Common myeloid progenitor, CD34-positive (primary cell): ENCODE measurements at places on chromosomes 7 and 10.

- no peaks in the 10 kb centered on the region for H3K36me3 ChIP-seq
- no peaks in the 10 kb centered on the region for H3K4me1 ChIP-seq
- no peak for DNase-seq
- no peak overlapping the region for H3K27ac ChIP-seq
- H3K4me3 ChIP-seq, result no peak overlapping the region
These were observed 81.5 kb downstream of the DNAH11 start for GRCh38 chr7:21624320-21624719.

DNA sequence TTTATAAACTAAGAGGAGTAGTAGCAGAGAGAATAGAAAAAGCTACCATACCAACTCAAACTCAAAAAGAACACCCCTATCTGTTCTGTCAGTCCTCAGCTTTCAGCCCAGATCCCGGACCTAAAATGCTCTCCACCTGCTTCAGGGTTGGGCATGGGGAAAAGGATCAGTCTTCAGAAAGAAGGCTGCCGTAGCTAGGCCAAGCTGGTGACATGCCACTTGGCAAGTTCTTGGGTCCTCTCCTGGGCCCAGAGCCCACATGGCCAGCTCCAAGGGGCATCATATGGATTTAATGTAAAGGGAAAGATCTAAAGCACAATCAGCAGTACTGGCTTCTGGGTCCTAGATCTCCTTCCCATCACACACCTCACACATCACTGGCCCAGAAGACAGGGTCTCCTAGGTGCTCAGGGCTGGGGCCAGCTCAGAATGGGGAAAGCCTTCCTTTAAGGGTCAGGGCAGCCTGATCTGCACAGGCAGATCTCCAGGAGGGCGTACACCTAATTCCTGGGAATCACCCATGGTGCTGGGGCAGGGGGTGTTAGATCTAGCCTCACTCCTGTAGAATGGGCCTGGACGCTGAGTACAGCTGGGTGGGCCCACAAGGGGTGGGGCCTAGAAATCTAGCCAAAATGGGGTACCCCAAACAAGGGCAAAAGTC, 2.5 kb downstream of the VAX1 start:
- peaks cover 48% of the 10 kb centered on the region for H3K4me1 ChIP-seq
- DNase-seq, result no peak
- H3K27ac ChIP-seq, result no peak overlapping the region
- no peaks in the 10 kb centered on the region for H3K36me3 ChIP-seq

- no peaks in the 10 kb centered on the region for H3K27me3 ChIP-seq
- no peaks in the 10 kb centered on the region for H3K4me1 ChIP-seq
- H3K36me3 ChIP-seq, result no peaks in the 10 kb centered on the region
- no peak overlapping the region for H3K27ac ChIP-seq
- DNase-seq, result no peak
These were observed 134.2 kb upstream of the TEX47 start for GRCh38 chr7:88929719-88930118.

- no peak overlapping the region for H3K4me3 ChIP-seq
- H3K27me3 ChIP-seq, result no peaks in the 10 kb centered on the region
- H3K4me1 ChIP-seq, result no peaks in the 10 kb centered on the region
- no peak overlapping the region for H3K27ac ChIP-seq
These were observed 10.4 kb upstream of the ATXN7L1 start for GRCh38 chr7:105886776-105887175.

- no peak overlapping the region for H3K27ac ChIP-seq
- no peak for DNase-seq
- H3K4me1 ChIP-seq, result no peaks in the 10 kb centered on the region
- H3K36me3 ChIP-seq, result no peaks in the 10 kb centered on the region
- no peaks in the 10 kb centered on the region for H3K27me3 ChIP-seq
These were observed 887.2 kb upstream of the LRRTM3 start for GRCh38 chr10:66038623-66039022.

DNA sequence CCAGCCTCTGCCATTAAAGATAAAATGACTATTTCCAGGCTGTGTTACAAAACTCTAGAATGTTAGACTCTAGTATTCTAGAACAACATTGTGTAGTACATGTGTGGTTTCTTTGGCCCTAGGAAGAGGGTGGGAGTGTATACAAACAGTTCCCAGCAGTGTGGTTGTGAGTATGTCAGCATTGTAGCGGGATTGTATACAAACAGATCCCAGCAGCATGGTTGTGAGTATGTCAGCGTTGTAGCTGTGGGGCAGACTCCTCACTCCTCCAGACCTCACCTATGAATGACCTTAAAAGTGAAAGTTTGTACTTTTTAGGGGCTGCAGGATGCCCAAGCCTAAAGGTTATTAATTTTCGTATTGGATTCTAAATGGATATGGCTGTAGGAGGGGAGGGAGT, 6.9 kb upstream of the ACSL5 start:
- DNase-seq, result no peak
- H3K27me3 ChIP-seq, result no peaks in the 10 kb centered on the region
- H3K36me3 ChIP-seq, result no peaks in the 10 kb centered on the region
- no peak overlapping the region for H3K4me3 ChIP-seq
- H3K27ac ChIP-seq, result no peak overlapping the region
